ENCODE measurements at places on chromosomes 16 and 17.
A peak's percentile ranks its signal among the peaks of the same experiment; 100 is the strongest.

- DNase-seq, result peak; percentile 27
Observed at GRCh38 chr16:14240219-14240843, 169.2 kb downstream of the MRTFB start.

DNA sequence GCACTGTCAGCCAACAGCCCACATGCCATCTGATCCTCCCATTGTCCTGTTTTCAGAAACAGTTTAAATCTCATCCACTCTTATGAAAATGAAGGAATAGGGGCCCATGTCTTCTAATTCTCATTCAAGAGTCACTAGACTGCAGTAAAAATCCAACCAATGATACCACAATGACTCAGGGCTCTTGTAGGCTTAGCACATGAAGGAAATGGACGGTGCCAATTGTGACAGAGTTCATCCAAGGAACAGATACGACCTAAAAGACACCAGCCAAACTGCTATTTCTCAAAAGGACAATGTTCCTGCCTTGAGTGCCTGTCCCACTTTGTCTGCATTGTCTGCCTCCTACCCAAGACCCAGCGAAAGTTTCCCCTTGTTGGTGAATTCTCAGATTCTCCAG is 204.8 kb upstream of the COX10 start:
- peak; percentile 12 for DNase-seq

- no peak for DNase-seq
Observed at GRCh38 chr16:87326151-87326571, 9.0 kb upstream of the C16orf95 start.

GRCh38 chr17:68238871-68239253 is 9.0 kb upstream of the AMZ2 start:
- DNase-seq, result no peak
